ENCODE measurements at places on chromosomes 4 and X.

DNA sequence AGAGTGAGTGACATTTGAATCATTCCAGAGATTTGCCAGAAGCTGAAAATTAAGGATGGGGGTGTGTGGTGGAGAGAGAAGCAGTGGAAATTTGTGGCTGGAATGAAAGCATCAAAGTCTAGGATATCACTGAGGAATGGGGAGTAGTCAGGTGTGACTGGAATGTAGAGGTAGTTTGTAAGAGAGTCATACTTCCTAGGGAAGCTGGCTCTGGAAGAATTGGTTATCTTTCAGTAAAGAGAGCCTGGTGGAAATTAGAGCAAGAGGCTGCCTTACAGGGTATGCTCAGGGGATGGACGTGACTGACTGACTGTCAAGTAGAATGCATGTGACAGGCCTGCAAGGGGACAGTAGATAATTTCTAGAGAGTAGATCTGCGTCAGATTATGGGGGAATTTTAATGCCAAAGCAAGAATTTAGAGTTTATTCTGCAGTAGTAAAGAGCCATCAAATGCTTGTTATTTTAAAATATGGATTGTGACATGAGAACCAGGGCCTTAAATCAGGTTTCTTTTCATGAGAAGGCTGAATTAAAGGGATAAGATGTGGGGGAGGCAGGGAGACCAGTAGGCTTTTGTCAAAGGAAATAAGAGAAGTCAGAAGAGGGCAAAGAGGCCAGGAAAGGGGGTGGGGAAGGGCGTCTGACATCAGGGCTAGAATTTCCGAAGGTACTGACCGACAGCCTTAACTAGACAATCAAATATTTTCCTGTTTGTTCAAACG lies 109.9 kb downstream of the AFF1 start:
- DNase-seq: no peak

DNA sequence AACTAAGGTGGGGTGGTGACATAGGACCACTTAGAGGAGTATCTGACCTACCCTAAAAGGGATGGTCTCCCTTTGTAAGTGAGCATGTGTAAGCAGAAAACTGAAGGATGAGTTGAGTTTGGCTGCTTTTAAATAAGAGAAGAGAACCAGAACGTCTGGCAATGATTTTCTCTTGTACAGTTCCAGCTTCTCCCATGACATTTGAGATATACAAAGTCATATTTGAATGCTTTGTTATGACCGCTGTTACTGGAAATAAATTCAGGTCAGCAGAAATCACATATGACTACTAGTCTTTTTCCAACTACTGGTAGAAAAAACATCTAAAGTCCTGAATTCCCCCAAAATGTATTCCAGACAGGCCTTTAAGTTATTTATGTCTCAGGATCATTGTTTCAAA lies 313.3 kb upstream of the BMP3 start:
- DNase-seq: no peak

- DNase-seq: no peak
These were observed 159.4 kb downstream of the MGST2 start for GRCh38 chr4:139824882-139825522.

DNA sequence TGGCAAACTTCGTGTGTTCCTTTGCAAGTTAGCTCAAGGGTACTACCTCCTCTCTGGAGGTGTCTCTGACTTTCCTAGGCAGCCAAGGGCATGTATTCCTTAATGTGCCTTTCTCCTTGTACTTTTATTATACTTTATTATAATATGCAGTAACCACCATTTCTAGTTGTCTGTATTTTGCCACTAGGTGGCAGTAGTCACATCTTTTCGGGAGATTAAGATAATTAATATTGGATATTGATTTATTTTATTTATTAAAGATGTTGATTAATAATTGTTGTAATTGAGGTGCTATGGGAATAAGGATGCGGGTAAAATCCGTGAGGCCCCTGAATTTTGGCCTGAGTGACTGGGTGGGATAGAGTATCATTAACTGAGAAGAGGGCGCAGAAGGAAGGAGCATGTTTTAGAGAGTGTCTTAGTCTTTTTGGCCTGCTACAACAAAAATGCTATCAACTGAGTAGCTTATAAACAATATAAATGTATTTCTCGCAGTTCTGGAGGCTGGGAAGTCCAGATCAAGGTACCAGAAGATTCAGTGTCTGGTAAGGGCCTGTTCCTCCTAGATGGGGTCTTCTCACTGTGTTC lies 153.3 kb downstream of the TMEM164 start:
- no peak for DNase-seq

DNA sequence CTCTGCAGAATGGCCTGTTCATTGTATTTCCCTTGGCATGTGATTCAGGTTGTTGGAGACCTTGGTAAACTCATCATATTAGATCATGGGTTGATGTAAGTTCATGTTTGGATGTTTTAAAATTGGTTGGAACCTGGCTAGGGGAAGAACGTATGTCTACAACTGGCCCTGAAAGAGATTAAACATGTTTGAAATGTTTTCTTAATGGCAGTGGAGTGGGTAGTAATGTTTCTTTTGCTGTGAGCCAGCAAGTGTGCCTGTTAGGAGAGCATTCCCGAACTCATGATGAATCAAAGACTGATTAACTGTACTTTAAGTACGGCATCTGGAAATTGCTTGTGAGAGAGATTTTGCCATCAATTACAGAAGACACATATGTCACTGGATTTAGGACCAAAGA lies 44.5 kb upstream of the SLC4A4 start:
- DNase-seq: no peak

GRCh38 chrX:17298564-17298963 lies 76.4 kb upstream of the NHS start:
- no peak for DNase-seq

DNA sequence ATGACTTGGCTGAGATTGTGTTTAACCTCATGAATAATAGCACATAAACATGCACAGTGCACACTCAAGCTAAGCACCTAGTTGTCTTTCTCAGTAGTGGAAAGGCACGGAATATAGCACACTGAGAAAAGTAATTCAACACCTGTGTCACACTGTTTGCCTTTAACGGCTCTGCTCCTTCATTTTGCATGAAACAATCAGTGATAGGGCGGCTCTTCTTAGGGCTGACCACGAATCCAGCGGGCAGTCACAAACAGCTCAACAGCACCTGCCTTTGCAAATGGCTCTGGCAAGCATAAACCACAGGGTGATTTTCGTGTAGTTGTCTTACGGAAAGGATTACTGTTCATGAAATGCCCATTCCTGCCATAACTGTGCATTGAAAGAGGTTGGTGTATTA lies 954.0 kb upstream of the TENM3 start:
- no peak for DNase-seq

DNA sequence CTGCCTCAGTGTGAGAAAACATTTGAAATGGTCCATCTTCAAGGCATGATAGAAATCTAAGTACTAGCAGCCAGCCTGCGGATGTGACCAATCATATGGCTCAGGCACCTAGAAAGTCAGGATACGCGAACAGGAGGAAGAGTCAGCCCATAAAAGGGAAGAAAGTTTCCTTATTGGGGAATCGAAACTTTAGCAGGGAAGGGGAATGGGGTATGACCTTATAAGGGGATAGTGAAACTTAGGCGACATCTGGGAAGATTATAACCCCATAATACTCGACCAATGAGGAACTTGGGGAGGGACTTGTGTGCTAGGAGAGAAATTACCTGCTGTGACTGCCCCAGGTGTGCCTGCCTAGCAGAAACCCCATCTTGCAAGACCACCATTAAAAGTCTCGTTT lies 26.2 kb upstream of the PYURF start:
- DNase-seq: no peak

- DNase-seq: no peak
These were observed 6.4 kb upstream of the AP1AR start for GRCh38 chr4:112225157-112225556.

DNA sequence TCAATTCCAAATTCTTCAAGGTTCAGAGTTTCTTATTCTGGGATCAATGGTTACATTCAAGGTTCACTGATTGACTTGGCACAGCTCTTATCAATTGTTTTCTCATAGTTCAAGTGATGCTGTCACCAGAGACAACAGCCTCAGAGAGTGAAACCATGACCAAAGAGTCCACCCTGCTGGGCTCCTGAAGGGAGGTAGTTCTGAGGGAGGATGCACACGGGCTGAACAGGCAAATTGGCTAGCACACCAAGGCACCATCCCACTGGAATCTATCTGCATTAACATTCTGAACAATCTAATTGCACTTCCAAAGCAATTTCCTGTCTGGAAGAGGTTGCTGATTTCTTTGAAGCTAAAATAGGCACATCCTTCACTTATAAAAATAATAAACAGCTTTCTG lies 16.6 kb upstream of the GAB1 start:
- DNase-seq: no peak

GRCh38 chrX:153947009-153947769 lies 2.7 kb upstream of the RENBP start:
- DNase-seq: peak; percentile 90

- no peak for DNase-seq
These were observed 194.8 kb upstream of the GPC4 start for GRCh38 chrX:133610056-133610455.

- no peak for DNase-seq
These were observed 12.8 kb downstream of the THAP9 start for GRCh38 chr4:82913305-82913704.

DNA sequence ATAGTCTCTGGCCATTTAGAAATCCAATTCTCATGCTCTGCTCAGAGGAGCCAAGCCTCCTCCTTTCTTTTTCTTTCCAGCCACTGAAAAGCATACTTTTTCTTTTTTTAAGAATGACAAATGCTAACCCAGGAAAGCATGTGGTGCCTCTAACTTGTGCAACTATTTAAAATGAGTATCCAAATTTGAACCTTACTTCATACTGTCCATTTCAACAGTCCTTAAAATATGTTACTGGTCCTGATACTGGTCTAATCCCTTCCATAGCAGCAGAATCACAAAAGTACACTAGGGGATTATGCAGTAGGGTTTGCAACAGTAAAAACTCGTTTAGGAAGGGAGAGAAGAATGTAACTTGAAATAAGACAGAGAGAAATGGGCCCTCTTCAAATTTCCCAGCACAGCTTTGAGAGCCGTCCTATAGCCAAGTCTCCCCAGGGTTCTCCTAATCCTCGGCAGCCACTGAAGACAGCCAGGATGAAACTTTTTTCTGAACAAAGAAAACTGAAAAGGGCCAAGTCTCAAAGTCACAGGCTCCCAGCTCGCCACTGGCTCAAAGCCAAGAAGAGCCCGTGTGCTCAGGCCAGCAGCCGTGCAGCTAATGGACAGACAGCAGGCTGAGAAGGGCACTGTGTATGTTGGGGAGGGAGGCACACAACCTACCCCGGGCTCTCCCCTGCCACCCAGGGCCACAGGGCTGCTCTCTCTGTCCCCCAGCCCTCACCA lies 39.5 kb downstream of the GPC4 start:
- DNase-seq: no peak

DNA sequence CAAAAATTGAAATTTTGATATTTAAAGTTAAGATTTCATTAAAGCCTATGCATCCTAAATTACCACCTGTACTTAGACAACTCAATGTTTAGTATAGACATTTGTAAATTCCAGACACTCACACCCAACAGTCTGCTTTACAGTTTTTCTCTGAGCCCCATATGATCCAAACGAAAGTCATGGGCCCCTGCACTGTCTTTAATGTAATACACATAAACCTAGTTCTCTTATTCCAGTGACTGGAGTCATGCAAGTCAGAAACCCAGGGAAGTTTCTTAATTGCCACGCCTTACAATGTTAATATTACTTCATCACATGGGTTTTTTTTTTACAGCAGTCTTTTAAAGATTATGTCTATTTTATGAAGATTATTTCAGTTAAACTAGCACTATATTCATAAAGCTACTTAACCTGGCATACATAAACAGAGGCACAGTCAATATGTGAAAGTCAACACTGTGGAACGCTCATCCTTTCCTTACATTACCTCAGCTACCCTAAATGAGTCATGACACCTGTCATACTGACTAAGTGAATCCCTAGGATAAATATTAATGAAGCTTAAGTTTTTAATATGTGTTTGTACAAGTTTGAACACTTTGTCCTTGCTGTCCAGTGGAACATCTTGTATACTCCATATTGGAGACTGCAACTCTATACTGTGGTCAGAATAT lies 67.7 kb upstream of the H2AZ1 start:
- DNase-seq: no peak

DNA sequence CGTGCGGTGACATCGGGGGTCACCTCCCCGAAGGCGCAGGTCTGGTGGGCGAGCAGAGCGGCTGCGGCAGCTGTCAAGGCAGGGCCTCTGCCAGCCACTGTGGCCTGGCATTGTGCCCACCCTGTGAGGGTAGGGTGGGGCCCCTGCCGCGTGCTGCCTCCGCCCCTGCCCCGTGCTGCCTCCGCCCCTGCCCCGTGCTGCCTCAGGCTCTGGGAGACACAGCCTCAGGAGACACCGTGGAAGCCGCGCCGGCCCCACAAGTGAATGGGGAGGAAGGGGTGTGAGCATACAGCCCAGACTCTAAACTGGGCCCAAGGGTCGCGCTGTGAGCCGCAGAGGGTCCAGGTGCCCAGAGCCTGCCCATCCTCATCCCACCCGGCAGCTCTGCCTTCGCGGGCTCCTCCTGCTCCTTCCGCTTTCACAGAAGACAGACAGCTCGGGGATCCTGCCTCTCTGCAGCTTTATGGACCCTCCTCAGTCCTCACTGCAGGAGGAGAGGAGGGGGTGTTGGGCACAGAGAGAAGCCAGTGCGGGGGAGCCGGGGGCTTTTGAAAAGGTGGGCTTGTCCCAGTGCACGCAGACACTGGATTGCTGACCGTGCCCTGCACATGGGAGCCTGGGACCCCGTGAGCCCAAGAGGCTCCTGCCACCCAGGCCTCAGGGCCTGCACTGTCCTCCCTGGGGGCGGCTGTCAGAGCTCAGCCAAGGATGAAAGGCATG lies 27.4 kb downstream of the PCGF3 start:
- DNase-seq: no peak

GRCh38 chr4:77801260-77801608 lies 17.9 kb downstream of the CNOT6L start:
- no peak for DNase-seq

- DNase-seq: no peak
These were observed 25.4 kb upstream of the LIMCH1 start for GRCh38 chr4:41512596-41512995.

DNA sequence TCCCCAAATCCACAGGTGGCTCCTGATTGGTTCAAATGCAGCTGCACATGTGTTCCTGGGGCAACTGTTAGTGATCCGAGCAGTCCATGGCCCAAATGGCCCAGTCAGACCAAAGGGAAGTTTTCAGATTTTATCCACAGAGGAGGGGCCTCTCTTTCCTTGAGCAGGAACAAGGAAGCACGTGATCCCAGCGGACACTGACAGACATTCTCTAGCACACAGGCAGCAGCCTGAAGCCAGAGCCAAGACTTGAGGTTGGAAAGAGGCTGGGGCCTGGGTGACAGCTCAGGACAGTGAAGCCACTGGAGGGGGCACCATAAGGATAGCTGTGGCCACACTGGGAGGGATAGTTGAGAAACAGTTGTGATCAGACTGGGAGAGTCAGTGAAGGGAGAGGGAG lies 3.5 kb upstream of the ZFP92 start:
- DNase-seq: no peak

All from HL-60 (cell line).